Activated CD8-positive, alpha-beta memory T cell treated with anti-CD3 and anti-CD28 coated beads for 4 hours (primary cell): ENCODE measurements at places on chromosomes 16 and 17.

GRCh38 chr17:74134991-74135390 lies 68.5 kb upstream of the RPL38 start:
- DNase-seq = no peak

- no peak for DNase-seq
Measured at GRCh38 chr16:20611975-20612481, 35.9 kb upstream of the ACSM2B start.

DNA sequence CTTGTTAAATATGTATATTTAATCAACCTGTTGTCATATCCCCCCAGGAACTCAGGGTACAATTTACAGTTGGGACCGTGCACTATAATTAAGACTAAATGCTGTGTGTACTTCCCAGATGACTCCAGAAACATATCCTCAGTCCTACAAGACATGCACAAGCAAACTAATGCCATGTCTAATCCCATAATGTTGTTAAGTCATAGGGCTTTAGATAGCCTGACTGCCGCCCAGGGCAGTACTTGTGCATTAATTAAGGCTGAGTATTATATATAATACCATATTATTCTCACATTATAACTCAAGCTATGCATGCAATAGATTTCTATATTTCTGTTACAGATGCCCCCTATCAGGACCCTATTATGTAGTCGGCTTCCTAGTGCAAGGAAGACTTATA lies 20.1 kb upstream of the CPHXL start:
- DNase-seq = no peak

GRCh38 chr17:11487469-11487868 lies 110.8 kb upstream of the DNAH9 start:
- no peak for DNase-seq

- no peak for DNase-seq
Measured at GRCh38 chr17:43314611-43315011, 80.8 kb upstream of the RNU2-1 start.

- no peak for DNase-seq
Measured at GRCh38 chr17:39062846-39063680, 88.4 kb downstream of the PLXDC1 start.

GRCh38 chr16:80909720-80910119 lies 97.0 kb downstream of the CMC2 start:
- DNase-seq = no peak

GRCh38 chr16:62805221-62805857 lies 769.1 kb upstream of the CDH8 start:
- DNase-seq = no peak

DNA sequence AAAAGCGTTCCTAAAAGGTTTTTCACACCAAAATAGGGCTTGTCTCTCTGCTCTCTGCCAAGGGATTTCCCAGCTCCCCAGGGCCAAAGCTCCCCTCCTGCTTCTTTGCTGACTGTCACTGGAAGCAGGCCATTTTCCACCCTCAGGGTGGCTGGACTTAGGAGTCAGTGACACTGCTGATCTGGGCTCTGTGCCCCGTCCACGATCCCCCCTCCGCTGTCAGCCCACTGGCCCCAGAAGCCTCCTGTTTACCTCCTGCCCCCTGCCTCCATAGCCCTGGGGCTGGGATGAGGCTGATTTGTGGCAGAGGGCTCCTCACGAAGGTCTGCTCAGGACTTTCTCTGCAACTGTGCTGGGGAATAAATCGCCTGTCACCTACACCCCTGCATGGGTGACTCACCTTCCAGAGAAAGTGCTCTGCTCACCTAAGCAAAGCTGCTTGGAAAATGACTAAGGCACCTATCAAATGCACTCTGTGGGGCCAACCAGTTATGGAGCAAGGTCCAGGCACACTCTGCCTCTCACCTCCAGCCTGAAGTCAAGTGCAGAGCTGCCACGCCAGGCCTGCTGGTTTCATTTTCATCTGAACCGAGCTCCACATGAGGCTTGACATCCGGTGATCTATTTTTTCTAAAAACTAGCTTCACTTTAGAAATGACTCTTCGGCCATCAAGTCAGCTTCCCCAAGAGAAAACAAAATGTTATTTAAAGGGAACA lies 4.9 kb downstream of the MAP3K14 start:
- peak; percentile 48 for DNase-seq

GRCh38 chr17:66378296-66378695 lies 75.9 kb downstream of the PRKCA start:
- no peak for DNase-seq

DNA sequence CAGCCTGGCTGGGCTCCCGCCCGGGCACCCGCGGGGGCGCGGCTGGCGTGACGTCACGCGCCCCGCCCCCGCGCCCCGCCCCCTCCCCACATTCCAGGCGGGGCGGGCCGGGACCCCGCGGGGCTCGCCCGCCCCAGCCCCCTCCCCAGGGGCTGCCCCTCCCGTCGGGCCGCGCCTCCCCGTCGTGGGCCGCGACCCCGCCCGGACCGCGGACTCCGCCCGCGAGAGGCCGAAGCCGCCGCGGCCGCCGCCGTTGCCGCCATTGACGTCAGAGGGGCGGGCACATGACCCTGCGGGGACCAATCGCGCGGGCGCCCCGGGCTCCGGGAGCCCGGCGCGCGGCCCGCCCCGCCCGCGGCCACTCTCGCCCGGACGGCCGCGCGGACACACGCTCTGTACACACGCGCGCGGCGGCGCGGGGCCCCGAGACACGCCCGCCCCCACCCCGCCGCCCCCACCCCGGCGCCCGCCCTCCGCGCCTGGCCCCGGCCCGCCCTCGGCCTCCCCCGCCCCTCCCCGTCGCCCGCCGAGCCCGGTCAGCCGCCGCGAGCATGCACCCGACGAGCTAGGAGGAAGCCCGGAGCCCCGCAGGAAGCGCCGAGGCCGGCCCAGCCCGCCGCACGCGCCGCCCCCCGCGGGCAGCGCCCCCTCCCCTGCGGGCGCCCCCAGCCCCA lies at the start of gene CMIP:
TSS of gene CMIP (plus strand) at position 361 of the 674 bp plus-strand sequence.
- DNase-seq = peak; percentile 58

DNA sequence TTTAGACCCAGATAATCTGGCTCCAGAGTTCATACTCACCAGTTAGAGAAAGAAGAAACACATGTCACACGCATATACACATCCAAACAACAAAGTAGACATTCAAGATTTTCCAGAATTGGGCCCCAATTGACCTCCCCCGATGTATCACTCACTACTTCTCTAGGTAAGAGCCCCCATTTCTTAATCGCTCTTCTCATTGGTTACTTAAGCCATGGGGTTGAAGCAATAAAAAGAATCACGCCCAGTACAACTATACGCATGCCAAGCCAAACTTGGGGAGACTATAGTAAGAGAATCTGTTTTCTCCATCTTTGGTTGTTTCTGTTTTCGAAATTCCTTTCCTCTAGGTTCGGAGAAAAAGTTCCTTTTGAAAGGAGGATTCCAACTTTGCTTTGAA lies 565 bp downstream of the DDX52 start:
- no peak for DNase-seq

DNA sequence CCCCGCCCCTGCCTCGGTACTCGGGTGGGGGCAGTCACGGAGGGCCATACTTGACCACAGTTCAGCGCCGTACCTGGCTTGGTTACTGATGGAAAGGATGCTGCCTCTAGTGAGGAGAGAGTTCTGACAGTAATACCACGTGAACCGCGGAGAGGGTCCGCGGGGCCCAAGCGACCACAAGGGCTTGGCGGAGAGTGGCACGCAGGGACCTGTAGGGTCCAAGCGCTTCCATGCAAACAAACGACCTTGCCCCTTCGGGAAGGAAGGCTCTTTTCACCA lies 9.2 kb downstream of the KDM6B start:
- no peak for DNase-seq

DNA sequence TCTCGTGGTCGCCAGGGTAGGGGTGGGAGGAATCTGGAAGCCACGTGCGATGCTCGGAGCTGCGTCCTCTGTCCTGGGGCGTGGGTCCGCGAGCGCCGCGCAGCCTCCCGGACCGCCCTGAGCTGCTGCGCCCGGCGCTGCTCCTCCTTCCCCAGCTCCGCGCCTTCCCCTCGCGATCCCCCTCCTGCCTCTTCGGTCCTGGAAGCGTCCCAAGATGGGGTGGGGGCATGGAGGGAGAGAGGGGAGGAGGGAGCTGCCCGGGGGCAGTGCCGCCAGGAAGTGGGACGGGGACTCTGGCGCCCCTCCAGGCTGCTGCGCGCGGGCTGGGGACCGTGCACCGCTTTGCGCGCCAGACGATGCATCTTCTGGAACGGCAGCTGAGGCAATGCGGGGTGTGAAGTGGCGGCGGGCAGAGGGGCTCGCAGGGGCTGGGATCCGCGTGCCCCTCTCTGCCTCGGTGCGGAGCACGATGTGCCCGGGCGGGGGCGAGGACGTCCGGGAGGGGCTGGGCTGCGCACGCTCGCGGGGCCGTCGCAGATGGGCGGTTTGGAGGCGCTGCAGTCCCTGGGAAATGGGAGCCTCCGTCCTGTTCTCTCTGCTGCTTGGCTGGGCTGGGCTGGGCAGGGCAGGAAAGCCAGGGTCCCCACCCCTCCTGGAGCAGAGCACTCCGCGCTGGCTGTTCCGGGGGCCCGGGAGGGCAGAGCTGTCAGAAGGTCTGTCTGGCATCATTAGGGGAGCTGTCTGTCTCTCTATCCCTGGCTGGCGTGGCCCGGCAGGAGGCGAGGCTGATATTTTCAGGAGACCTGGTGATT lies 388.0 kb downstream of the SEC14L1 start:
- no peak for DNase-seq

DNA sequence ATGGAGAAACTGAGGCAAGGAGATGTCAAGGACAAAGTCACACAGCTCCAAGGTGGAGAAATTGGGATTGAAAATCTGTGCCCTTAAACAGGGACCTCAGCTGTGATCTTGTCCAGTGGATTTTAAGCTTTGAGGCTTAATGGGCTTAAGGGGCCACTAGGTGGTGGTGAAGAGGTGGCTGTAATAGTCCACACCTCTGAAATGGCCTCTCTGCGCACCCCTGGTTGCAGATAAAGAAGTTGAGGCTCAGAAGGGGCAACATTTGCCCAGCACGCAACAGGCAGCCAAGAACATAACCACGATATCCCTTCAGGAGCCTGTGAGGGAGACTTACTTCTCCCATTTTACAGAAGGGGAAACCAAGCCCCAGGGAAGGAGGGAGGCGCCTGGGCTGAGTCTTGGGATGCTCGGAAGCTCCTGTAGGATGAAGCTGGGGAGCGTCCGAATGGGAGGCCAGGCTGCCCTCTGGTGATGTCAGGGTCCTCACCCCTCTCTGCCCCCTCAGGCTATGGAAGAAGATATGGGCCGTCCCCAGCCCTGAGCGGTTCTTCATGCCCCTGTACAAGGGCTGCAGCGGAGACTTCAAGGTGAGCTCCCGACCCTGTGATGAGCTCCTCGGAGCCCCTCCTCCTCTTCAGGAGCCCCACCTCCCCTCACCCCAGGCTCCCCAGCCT lies 43.7 kb downstream of the IL21R start:
- DNase-seq = no peak

DNA sequence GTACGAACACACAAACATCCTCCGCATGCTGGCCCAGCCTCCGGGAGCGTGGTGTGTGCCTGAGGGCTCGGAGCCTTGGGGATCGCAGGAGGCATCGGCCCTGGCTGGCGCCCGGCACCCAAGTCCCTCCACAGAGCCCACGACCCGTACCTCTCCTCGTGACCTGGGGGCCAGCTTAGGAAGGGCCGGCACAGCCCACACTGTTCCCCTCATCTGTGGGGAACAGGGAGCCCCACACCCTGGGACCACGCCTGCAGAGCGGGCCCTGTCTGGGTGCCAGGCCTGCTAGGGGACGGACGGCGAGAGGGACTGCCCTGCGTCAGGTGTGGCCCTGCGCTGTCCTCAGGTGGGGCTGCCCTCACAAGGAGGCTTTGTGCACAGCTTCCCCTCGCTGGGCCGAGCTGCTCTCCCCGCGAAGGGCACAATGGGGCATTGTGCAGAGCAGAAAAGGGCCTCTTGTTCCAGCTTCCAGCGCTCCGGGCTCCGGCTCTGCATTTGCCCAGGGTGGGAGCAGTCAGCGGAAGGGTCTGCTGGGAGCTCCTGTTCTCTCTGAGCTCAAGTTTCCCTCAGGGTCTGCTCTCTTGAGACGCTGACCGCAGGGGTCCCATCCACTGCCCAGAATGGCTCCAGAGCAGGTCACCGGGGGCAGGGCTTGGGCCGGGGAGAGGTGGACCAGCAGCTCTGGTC lies 1.7 kb upstream of the LMF1 start:
- no peak for DNase-seq

GRCh38 chr16:76885776-76886537 lies 305.0 kb upstream of the MON1B start:
- no peak for DNase-seq

- DNase-seq = peak; percentile 4
Measured at GRCh38 chr16:3716831-3717234, 491 bp downstream of the TRAP1 start.

DNA sequence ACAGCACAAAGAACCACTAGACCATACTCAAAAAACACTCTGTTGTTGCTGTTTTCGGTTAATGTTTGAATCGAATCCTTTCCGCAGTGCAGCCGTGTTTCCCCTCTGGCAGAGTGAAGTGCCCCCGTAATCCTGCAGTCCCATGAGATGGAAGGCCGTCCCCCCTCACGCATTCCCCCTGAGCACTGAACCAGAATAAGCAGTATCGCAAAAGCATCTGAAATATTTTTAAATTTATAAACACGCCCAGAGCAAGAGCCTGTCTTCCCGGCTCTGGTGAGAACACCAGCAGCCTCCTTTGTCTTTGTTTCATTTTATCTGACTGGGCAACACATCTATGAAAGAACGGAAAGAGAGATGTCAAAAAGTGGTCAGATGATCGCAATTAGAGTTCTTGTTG lies 121.0 kb upstream of the ADAMTS18 start:
- no peak for DNase-seq

DNA sequence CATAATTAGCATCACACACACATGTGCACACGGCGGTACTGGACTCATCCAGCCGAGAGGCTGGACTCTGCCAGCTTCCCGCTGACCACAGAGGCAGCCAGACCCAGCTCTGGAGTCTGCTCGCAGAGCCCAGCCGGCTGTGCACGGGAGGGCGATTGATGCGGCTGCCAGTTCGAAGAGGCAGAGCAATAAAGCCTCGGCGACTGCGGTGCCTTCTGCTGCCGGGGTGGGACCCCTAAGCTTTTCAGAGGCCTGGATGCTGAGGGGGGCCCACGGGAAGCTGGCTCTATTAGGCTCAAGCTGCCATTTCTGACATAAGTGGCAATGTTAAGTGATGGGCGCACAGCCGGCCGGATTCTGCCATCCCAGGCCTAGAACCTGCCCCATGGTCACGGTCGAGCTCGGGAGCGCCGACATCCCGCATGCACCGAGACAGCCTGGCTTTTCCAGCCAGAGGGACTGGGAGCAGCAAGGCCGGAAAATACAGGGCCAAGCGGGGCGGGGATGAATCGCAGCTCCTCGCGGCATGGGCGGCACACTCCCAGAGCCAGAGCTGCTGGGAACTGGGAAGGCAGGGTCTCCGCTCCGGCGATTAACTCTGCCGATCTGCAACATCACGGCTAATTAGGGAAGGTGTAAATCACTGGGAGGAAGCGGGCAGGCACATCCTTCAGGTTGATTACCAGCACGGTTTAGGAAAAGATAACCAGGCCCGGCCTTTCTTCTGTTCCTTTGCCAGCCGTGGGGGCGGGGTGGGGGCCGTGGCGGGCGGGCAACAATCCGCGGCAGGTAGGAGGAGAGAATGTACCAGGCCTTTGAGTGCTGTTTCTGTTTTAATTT lies 57.7 kb downstream of the TBC1D16 start:
- no peak for DNase-seq

- no peak for DNase-seq
Measured at GRCh38 chr17:57406981-57407286, 150.6 kb downstream of the MSI2 start.

- no peak for DNase-seq
Measured at GRCh38 chr16:81478876-81479511, 34.4 kb downstream of the CMIP start.
